ENCODE measurements at places on chromosomes 13 and 19. TPM values are rescaled to one million over a fixed set of nuclear protein-coding genes. Genes with fewer than 3 reads are reported as not detected.
A peak's percentile ranks its signal among the peaks of the same experiment; 100 is the strongest.

- no peak for DNase-seq
Measured at GRCh38 chr13:26518451-26518959, 39.0 kb upstream of the WASF3 start.

DNA sequence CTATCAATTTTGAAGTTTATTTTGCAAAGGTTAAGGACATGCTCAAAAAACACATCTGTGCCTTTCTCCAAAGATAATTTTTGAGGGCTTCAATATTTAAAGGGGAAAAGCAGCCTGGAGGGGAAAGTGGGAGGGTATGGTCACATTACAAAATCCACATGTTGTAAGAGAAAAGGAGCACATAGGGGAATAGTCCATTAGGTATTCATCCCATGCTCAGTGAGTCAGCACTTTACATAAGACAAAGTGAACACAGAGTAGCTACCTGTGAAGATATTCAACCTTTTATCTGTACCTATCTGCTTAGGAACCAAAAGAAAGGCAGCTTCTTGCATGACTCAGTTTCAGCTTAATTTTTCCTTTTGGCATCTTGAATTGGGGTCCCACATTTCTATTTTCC, 932.0 kb downstream of the SLITRK6 start:
- DNase-seq = no peak

- peak; percentile 95 for DNase-seq
Measured at GRCh38 chr19:8251025-8251472, 41.9 kb downstream of the CERS4 start.

- DNase-seq = no peak
Measured at GRCh38 chr19:5166262-5166661, 174.3 kb downstream of the PTPRS start.

GRCh38 chr19:13899393-13899792, 6.5 kb downstream of the BRME1 start:
- DNase-seq = no peak

The KLK10 gene
- not detected for total RNA-seq

The WDR87 gene
- total RNA-seq = not detected

All from sigmoid colon (tissue), 7 donors.